Large intestine (tissue), 12 donors: ENCODE measurements at places on chromosomes 1 and 21. TPM values are rescaled to one million over a fixed set of nuclear protein-coding genes. Genes with fewer than 3 reads are reported as not detected.

GRCh38 chr1:236107121-236107907 is 35.0 kb upstream of the GPR137B start:
- DNase-seq: no peak
- no peak overlapping the region for H3K4me3 ChIP-seq
- H3K27ac ChIP-seq: no peak overlapping the region
- no peaks in the 10 kb centered on the region for H3K36me3 ChIP-seq

- no peak overlapping the region for H3K27ac ChIP-seq
- H3K4me3 ChIP-seq: no peak overlapping the region
- no peaks in the 10 kb centered on the region for H3K36me3 ChIP-seq
Observed at GRCh38 chr1:204167730-204168129, 1.6 kb upstream of the REN start.

- H3K36me3 ChIP-seq: no peaks in the 10 kb centered on the region
- DNase-seq: no peak
- H3K4me3 ChIP-seq: no peak overlapping the region
- H3K27ac ChIP-seq: no peak overlapping the region
Observed at GRCh38 chr1:170620164-170620563, 43.8 kb upstream of the PRRX1 start.

- H3K36me3 ChIP-seq: no peaks in the 10 kb centered on the region
- no peak overlapping the region for H3K4me3 ChIP-seq
- no peak for DNase-seq
Observed at GRCh38 chr1:173332026-173332425, 124.9 kb upstream of the TNFSF4 start.

GRCh38 chr1:154595621-154596020 is 12.4 kb downstream of the ADAR start:
- no peak overlapping the region for H3K27ac ChIP-seq
- peaks cover 86% of the 10 kb centered on the region for H3K36me3 ChIP-seq
- H3K4me3 ChIP-seq: no peak overlapping the region
- no peak for DNase-seq
- no peaks in the 10 kb centered on the region for H3K27me3 ChIP-seq

DNA sequence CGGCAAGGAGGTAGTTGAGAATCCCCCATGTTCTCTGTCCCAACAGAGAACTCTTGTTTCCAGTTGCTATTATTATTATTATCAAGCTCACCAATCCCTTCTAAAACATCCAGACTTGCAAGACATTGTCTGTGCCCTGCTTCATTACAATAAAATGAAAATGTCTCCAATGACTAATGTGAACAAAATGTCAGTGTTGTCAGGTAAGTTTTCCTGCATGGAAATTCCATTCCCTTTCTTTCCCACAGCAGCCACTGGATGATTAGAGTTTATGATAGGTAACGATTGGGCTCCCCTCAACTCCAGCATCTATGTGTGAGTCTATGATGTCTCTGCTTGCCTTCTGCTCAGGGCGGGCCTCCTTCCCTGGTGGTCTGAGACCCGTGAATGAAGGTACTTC is 8.9 kb upstream of the DYRK1A start:
- H3K36me3 ChIP-seq: no peaks in the 10 kb centered on the region
- no peak overlapping the region for H3K4me3 ChIP-seq
- H3K4me1 ChIP-seq: no peaks in the 10 kb centered on the region
- DNase-seq: no peak

GRCh38 chr1:105492921-105493320 is 1563.6 kb upstream of the PRMT6 start:
- no peaks in the 10 kb centered on the region for H3K4me1 ChIP-seq
- no peak overlapping the region for H3K27ac ChIP-seq
- no peaks in the 10 kb centered on the region for H3K27me3 ChIP-seq
- H3K36me3 ChIP-seq: no peaks in the 10 kb centered on the region
- DNase-seq: no peak

DNA sequence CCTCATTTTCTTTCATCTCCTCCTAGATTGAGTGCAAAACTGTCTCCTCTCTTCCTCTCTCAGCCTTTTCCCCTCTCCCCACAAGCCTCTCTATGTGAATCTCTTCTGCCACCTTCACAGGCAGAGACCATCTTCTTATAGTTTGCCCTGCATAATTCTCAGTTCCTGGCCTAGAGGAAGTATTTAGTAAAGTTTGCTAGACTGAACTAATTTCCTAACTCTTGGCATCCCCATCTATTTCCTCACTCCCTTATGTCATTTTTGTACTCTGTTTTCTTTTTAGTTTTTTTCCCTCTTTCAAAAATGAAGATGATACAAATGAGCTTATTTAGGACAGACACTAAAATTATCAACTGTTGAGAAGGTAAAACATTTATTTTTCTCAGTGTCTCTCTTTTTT is 66.0 kb downstream of the XCL2 start:
- H3K4me1 ChIP-seq: peaks cover 13% of the 10 kb centered on the region
- H3K4me3 ChIP-seq: no peak overlapping the region
- no peak overlapping the region for H3K27ac ChIP-seq
- H3K36me3 ChIP-seq: no peaks in the 10 kb centered on the region
- no peaks in the 10 kb centered on the region for H3K27me3 ChIP-seq

GRCh38 chr1:45385302-45385701 is 45.1 kb upstream of the MUTYH start:
- H3K4me1 ChIP-seq: no peaks in the 10 kb centered on the region
- H3K4me3 ChIP-seq: no peak overlapping the region
- H3K36me3 ChIP-seq: no peaks in the 10 kb centered on the region
- no peaks in the 10 kb centered on the region for H3K27me3 ChIP-seq

DNA sequence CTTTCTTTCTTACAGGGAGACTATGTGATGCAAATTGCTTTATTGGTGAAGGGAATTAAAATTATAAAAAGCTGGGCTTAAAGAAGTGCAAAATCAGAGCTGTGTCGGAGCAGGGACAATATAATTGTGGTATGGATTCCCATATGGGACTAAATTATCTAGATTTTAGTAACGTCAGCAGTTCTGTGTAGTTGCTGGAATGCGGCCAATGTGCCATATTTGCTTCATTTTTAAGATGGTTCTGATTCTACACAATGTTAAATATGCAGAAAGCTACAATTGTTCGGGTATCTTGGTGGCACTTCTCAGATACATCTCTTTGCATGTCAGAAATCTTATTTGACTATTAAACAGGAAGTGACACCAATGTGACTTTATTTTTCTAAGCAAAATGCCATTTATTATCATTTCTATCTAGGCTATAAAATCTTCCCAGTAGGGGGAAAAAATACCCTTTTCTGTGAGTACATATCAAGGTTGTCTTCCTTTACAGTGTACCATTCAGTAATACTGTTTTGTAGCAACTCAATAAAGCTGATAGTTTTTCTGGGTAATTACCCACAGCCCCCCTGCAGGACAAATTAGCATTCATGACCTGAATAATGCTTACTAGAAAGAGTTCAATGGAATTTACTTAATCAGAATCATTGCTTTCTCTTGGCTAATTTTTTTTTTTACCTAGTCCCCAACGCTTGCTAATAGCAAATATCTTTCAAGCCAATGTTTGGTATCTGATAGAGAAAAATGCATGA is 288.3 kb upstream of the ADGRL2 start:
- H3K36me3 ChIP-seq: no peaks in the 10 kb centered on the region
- no peak for DNase-seq
- H3K27ac ChIP-seq: no peak overlapping the region
- no peaks in the 10 kb centered on the region for H3K4me1 ChIP-seq

GRCh38 chr1:77796695-77797405 is 17.4 kb downstream of the MIGA1 start:
- H3K36me3 ChIP-seq: peaks cover 21% of the 10 kb centered on the region
- no peaks in the 10 kb centered on the region for H3K27me3 ChIP-seq
- no peak for DNase-seq
- no peak overlapping the region for H3K4me3 ChIP-seq
- H3K27ac ChIP-seq: no peak overlapping the region
- H3K4me1 ChIP-seq: no peaks in the 10 kb centered on the region

DNA sequence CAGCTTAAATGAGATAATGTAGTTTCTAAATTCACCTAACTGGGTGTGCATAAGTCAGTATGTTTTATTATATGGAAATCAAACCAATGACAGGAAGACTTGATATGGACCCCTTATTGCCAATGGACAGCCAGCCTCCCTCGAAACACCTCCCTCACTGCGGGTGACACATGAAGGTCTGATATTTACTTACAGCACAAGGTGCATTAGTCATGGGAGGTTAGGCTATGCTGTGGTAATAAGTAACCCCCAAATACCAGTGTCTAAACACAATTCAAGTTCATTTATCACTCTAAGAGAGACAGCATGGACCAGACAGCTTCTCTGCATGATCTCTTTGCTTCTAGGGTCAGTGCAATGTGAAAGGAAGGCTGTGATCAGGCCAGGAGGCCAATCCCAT is 126.0 kb upstream of the KCNJ6 start:
- H3K36me3 ChIP-seq: no peaks in the 10 kb centered on the region
- H3K4me3 ChIP-seq: no peak overlapping the region
- no peaks in the 10 kb centered on the region for H3K4me1 ChIP-seq
- H3K27me3 ChIP-seq: no peaks in the 10 kb centered on the region
- no peak overlapping the region for H3K27ac ChIP-seq
- DNase-seq: no peak

DNA sequence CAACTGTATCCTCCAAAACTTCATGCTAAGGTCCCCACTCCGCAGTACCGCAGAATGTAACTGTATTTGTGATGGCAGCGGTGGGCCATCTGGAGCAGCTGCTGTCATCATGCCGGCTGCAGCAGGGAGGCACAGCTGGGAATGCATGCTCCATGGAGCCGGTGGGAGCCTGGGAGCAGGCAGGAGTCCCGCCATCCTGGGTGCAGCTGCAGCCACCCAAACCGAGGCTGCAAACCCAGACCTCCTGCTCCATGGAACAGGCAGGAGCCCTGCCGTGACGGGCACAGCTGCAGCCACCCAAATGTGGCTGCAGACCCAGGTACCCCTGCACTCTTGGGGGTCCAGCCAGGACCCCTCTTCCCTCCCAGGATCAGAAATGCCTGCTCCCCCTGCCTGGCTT is 80.3 kb downstream of the SCMH1 start:
- H3K4me3 ChIP-seq: no peak overlapping the region
- no peaks in the 10 kb centered on the region for H3K4me1 ChIP-seq
- H3K27ac ChIP-seq: no peak overlapping the region
- no peak for DNase-seq
- no peaks in the 10 kb centered on the region for H3K27me3 ChIP-seq

DNA sequence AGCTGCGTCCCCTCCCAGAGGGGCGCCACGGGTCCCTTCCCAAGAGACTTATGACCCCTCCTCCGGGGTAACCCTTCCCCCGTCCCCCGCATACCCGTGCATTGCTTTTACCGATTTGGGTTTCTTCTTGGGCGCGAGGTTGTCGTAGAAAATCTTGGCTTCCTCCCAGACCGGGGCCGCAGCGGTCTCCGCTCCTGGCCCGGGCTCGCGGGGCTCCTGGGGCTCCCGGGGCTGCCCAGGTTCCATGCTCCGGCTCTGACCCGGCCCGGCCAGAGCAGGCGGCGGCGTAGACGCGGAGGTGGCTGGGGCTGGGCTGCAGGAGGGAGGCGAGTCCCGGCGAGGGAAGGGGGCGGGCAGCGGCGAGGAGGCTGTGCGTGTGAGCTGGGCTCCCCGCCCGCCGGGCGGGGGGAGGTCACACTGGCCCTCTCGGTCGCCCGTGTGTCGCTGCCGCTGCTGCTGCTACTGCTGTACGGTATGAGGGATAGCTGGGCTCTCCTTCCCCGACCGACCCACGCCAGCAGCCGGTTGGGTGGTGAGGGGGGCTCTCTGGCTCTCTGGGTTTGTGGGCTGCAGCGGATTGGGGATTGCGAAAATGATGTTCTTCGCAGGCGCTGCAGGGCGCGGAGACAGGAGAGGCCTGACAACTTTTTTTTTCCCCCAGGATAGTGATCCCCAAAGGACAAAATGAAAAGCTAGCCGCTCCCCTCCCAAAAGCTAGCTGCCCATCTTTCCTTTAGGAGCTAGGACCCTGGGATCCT is at the start of gene NT5C1A:
TSS of gene NT5C1A (minus strand) at position 315 of the 758 bp plus-strand sequence. CDS start at position 246, 69 bp downstream.
- H3K4me1 ChIP-seq: peaks cover 8% of the 10 kb centered on the region
- no peak within 1 kb of the TSS for H3K27ac ChIP-seq
- peaks cover 66% of the 10 kb centered on the region for H3K27me3 ChIP-seq
- H3K4me3 ChIP-seq: peak within 1 kb of the TSS; percentile 24
- DNase-seq: peak; percentile 11

- H3K27me3 ChIP-seq: no peaks in the 10 kb centered on the region
- H3K27ac ChIP-seq: peak overlapping the region; percentile 13
- peaks cover 3% of the 10 kb centered on the region for H3K4me1 ChIP-seq
Observed at GRCh38 chr1:40014812-40015594, 25.5 kb upstream of the CAP1 start.

GRCh38 chr1:40986956-40987355 is 7.5 kb downstream of the CTPS1 start:
- H3K4me1 ChIP-seq: peaks cover 45% of the 10 kb centered on the region
- H3K27ac ChIP-seq: peak overlapping the region; percentile 64
- no peak overlapping the region for H3K4me3 ChIP-seq

DNA sequence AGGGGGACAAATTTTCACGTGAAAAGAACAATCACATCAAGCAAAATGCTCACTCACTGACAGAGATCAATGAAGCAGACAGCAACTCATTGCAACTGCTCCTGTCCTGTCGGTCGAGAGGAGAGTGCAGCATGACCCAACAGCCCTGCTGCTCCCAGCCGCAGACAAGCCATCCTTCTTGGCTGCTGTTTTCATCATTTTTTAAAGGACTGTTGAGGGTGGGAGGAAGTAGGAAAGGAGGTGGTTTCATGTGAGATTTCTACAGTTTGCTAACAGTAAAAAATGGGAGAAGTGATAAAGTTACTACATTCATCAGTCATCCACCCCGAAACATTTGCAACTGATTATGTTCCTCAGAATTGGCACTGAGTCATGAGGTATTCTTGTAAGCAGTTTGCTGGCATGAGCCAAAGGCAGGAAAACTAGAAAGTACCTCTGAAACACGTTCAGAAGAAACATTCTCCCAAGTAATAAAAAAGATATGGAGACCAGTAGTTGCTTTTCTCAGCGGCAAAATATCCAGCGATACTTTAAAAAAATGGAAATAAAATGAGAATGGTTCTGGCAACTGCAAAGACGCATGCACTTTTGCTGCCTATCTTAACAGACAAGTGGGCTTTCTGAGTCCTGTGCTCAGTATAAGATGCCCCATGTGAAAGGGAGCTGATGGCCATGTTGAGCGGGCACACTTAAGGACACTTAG is 72.0 kb upstream of the CLDN14 start:
- H3K27ac ChIP-seq: no peak overlapping the region
- H3K4me1 ChIP-seq: no peaks in the 10 kb centered on the region
- peaks cover 14% of the 10 kb centered on the region for H3K27me3 ChIP-seq
- no peaks in the 10 kb centered on the region for H3K36me3 ChIP-seq

DNA sequence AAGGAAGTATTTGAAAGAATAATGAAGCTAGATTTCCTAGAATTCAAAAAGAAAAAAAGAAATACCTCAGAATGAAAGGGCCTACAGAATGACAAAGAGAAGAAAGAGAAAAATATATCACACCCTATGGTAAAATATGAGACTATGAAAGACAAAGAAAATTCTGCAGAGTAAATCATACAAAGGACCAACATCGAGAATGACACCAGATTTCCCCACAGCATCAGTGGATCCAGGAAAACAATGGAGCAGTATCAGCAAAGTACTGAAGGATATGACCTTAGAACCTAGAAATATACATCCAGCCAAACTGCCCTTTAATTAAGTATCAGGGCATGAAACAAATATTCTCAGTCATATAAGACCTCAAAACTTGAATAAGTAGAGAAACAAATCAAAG is 21.2 kb upstream of the IFNAR2 start:
- no peak for DNase-seq
- no peak overlapping the region for H3K27ac ChIP-seq
- H3K27me3 ChIP-seq: no peaks in the 10 kb centered on the region
- no peak overlapping the region for H3K4me3 ChIP-seq
- peaks cover 38% of the 10 kb centered on the region for H3K4me1 ChIP-seq

The MATN1 gene
- polyA plus RNA-seq: 0.30 TPM

The OR2T35 gene
- not detected for polyA plus RNA-seq

The BEND5 gene
- polyA plus RNA-seq: 7.7 TPM

The SVBP gene
- 39.1 TPM for polyA plus RNA-seq

The SLC6A17 gene
- polyA plus RNA-seq: 0.33 TPM

The SYT14 gene
- polyA plus RNA-seq: 1.0 TPM

The ERICH3 gene
- polyA plus RNA-seq: 1.1 TPM
